ENCODE measurements at places on chromosomes 7 and 10.

DNA sequence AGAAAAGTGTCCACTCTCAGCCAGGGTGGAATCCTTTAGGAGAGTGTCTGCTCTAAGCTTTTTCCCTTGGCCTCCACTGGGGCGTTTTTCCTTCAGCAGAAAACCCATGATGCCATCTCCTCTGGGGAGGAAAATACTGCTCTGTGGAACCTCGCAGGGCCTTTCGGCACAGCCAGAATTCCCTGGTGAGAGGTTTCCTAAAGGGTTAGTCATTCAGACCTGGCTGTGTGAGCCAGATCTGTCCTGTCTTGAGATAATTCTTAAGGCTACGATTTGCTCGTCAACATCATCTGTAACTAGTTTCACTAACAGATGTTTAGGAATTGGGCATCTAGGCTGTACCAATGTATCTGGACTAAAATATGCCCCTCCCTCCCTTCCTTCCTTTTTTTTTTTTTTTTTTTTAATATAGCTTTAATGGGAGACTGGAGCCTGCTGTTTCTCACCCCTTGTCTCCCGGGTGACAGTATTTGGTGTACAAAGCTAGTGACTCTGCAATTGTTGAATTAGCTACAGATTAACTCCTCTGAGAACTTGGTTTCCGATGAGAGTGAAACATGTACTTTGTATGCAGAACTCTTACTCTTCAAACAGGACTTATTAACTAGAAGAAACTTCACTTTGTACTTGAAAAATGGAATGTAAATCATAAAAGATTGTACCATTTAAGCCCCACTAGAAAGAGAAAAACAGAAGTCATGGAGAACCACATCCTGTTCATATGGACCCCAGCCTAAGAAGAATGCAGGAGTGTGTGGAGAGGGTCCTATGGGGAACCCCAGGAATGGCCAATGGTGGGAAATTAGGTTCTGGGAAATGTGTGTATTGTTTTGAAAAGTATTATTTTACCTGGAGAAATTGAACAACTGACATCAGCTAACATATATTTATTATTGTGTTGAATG lies 230.9 kb downstream of the CAMK1D start:
- peak; percentile 73 for DNase-seq

DNA sequence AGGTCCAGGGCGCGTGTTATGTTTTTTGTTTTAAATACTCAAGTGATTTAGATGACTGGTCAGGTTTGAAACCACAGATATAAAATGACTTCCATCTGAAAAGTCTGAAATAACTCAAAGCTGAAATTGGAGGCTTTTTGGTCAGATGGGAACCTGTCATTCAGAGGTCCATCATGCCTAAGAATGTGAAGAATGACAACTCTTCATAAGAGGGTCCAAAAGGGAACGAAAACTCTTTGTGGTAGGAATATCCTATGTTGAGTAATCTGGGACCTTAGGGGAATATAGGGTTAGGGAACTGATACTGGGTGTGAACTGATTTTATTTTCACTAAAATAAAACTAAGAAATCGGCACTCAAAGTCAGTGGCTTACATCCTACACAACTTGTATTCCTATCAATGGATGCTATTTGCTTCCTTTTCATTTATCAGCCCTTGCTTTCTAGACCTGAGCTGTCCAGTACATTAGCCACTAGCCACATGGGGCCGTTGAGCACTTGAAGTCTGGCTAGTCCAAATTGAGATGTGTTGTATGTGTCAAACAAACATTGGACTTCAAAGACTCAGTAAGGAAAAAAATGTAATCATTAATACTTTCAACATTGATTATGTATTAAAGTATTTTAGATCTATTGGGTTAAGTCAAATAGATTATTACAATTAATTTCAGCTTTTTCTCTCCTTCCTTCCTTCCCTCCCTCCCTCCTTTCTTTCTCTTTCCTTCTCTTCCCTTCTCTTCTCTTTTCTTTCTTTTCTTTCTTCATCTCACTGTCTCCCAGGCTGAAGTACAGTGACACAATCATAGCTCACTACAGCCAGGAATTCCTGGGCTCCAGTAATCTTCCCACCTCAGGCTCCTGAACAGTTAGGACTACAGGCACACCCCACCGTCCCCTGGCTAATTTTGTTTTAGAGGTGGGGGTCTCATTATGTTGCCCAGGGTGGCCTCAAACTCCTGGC lies 56.5 kb upstream of the KDM7A start:
- DNase-seq = no peak

DNA sequence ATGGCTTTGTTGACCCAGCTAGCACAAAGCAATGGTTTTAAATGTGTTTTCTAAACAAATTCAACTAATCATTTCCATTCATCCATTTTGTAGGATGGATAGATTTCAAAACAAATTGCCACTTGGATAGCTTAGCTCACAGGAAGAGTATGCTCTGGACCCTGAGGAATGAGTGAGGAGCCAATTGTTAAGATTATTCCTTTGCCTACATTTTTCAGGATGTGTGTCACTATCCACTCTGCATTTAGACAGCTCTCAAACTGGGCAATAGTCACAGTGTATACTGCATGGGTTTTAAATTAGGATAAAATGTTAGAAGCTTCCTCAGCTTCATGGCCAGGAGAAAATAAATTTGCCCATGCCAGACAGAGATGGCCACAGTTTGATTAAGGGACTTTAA lies 605.6 kb upstream of the TEX47 start:
- DNase-seq = no peak

- no peak for DNase-seq
Measured at GRCh38 chr10:124652701-124653100, 91.5 kb downstream of the FAM53B start.

GRCh38 chr7:122984021-122984420 lies 11.5 kb downstream of the TAS2R16 start:
- DNase-seq = no peak

DNA sequence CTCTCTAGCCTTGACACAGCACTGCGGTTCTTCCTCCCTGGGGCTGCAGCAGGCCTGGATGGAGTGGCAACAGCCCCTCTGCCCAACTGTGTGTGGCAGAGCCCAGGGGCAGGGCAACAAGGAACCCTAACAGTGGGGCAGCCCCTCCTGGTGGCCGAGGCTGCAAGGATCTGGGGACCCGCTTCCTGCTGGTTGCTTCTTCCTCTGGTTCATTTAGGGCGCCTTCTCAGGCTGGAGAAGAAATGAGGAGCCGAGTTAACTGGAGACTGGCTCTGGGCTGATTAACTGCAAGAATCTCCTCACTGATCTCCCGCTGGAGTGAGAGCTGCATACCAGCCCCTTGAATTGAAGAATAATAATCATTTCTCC lies 80.1 kb upstream of the EMX2 start:
- DNase-seq = no peak

DNA sequence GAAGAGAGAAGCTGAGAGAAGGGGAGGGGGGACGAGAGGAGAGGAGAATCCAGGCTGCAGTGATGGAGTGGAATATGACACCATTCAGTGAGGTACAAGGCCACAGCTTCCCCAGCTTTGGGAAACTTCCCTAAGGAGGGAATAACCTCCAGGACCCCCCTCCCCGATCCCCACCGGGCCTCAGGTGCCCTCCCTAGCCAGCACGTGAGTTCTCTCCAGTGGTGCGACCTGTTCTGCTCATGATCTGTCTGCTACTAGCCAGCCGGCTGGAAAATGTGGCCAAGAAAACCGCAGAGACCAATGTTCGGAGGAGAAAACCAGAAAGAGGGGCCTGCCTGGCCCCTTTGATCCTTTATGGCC lies 39.9 kb upstream of the AGK start:
- DNase-seq = peak; percentile 44

DNA sequence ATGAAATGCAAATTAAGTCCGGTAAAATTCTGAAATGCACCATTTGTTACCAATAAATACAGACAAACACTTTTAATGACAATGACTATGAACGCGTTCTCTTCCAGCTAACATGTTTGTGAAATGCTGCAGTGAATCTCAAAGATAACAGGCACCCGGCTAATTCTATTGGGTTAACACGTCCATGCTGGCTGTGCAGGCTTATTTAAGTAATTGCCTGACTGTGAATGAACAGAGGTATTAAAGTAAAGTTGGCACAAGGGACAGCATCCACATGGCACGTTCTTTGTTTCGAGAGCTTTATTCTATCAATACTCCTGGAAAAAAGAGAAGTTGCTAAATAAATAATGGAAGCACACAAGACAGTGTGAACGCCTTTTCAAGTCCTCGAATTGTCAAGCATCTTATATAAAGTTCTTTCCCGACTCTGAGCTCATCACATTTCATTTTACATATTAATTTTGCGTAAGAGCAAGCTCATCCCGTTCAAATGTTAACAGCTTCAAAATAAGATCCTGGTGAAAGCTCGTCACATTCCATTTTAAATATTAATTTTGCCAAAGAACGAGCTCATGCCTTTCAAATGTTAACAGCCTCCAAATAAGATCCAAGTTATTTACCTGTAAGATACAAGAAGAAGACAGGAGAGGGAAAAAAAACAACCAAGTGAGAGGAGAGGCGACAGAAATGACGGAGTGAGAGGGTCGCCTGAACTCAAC lies 111.3 kb upstream of the RHEB start:
- DNase-seq = peak; percentile 20

DNA sequence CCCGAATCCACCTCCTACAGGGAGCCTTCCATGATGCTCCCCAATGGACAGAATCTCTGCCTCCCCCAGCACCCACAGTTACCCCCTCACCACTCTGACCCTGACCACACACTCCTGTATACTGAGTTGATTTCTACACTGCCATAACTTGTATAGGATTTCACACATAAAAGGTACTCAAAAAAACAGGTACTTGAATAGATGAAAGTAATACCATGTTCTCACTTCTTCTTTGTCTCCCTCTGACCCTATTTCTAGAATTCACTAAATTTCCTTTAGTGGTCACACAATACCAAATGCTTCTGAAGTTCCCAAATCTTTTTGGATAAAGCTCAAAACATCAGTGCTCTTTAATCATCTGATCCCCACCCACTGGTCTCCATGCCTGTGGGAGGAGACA lies 45.4 kb downstream of the HSPA12A start:
- no peak for DNase-seq

GRCh38 chr7:18004372-18004771 lies 23.3 kb downstream of the PRPS1L1 start:
- no peak for DNase-seq

DNA sequence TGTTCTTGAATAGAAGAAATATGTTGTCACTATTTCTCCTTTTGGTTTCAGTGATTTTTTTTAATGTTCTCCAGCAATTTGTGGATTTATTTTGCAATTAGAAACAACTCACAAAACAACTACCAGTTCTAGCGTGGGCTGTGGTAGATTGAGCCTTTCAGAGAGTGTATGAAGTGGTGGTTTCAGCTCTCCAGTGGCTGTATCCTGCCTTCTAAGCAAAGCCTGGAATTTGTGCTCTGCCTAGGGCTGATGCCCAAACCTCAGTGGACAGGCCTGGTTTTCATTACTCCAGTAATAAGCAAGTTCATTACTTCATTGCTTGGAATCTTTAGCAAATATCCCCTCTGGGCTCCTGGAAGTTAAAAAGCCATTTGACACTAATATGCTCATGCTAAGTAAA lies 35.9 kb downstream of the APBB1IP start:
- DNase-seq = no peak

- no peak for DNase-seq
Measured at GRCh38 chr7:79528421-79528820, 75.0 kb upstream of the MAGI2 start.

GRCh38 chr10:90984898-90985297 lies 64.0 kb upstream of the ANKRD1 start:
- no peak for DNase-seq

- DNase-seq = no peak
Measured at GRCh38 chr7:47836503-47837202, 111.6 kb downstream of the PKD1L1 start.

- no peak for DNase-seq
Measured at GRCh38 chr7:41738806-41739205, 35.9 kb upstream of the INHBA start.

DNA sequence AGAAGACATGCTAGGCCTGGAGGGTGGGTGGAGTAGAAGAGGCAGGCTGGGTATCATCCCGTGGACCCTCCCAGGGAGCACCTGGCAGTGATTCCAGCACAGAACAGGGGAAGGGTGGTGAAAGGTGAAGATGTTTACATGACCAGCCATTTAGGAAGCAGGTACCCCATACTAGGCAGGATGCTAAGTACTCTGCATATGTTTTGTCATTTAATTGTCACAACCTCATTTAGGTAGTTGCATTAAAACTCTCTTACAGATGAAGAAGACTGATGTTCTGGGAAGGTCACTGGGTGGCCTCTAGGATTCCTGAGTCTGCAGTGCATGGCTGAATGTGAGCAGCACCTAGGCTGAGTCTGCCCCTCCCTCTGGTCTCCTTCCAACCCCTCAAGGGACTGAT lies 15.2 kb downstream of the ITPRIP start:
- DNase-seq = no peak

GRCh38 chr7:128747327-128748079 lies 8.3 kb downstream of the CALU start:
- DNase-seq = no peak

DNA sequence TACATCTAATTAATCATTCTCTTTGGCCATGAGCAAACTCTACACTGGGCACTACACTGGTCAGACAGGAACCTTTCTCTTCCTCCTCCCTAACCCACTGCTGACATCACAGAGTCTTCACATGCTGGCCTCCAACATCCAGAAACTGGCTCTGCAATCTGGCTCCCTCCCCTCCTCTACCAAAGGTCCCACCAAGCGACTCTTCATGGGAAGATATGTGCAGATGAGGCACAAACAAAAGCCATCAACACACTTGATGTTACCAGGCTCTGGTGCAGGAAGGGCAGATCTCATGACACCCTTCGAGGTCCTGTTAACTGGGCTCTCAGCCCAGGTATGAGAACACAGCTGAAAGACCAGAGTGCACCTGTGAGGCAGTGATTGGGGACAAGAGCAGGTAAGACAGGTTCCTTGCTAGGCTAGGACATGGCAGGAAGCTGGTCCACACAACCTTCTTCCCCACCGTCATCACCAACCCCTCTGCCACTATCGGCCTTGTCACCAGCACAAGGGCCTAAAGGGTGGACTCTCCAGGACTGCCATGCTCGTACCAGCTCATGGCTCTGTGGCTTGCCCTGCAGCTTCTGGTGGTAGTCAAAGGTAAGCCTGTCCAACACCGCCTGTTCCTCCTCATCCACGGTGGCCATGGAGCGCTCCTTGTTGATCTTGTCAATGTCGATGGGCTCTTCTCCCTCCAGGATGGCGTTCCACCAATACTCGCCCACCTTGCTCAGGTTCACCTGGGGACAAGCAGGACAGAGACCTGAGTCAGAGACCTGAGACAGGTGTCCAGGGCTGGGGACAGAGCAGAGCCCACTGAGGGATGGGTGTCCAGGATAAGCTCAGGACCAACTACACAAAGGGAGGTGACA lies 66.6 kb upstream of the CAMK2B start:
- no peak for DNase-seq

DNA sequence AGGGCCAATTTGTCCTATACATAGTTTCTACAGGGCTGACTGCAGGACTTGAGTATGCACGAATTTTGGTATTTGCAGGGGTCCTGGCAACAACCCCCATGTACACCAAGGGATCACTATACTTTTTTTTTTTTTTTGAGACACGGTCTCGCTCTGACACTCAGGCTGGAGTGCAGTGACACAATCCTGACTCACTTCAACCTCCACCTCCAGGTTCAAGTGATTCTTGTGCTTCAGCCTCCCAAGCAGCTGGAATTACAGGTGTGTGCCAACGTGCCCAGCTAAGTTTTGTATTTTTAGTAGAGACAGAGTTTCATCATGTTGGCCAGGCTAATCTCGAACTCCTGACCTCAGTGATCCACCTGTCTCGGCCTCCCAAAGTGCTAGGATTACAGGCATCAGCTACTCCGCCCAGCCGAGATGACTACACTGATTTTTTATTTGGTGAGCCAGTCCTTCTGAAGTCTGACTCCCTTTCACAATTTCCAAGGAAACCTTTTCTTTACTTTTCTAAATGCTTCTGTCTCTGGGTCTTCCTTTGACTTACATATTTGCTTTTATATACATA lies 19.8 kb downstream of the CFAP70 start:
- DNase-seq = no peak

All from NCI-H146 (cell line).